ENCODE measurements at places on chromosomes 4 and X.

- DNase-seq, result no peak
Observed at GRCh38 chr4:2330091-2331042, 68.5 kb upstream of the MXD4 start.

DNA sequence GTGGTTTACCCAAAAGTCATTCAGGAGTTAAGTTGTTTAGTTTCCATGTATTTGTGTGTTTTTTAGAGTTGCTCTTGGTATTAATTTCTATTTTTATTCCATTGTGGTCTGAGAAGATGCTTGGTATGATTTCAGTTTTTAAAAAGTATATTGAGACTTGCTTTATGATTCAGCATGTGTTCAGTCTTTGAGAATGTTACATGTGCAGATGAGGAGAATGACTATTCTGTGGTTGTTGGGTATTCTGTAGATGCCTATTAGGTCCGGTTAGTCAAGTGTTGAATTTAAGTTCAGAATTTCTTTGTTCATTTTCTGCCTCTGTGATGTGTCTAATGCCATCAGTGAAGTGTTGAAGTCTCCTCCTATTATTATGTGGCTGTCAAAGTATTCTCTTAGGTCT lies 249.4 kb downstream of the ARHGAP10 start:
- DNase-seq, result no peak

DNA sequence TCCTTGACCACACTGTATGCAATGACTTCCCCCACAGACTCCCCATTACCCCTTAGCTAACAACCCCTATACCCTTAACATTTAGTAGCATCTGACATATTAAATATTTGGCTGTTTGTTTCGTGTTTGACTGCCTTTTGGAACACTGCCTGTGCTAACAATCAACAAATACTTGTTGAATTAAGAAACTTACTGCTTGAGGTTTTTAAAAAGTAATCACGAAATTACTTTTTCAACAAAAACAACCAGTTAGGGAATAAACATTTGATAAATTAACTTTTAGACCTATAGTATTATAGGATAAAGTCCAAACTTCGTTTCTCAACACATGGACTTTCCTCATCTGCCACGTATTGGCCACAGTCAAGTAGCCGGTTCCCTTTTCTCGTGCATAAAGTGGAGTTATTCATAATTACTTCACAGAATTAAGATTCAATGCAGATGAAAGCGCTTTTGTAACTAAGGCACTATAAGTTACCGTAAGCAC lies 555 bp upstream of the ELMOD2 start:
- no peak for DNase-seq

- no peak for DNase-seq
Observed at GRCh38 chr4:123869286-123870215, 473.0 kb downstream of the SPRY1 start.

DNA sequence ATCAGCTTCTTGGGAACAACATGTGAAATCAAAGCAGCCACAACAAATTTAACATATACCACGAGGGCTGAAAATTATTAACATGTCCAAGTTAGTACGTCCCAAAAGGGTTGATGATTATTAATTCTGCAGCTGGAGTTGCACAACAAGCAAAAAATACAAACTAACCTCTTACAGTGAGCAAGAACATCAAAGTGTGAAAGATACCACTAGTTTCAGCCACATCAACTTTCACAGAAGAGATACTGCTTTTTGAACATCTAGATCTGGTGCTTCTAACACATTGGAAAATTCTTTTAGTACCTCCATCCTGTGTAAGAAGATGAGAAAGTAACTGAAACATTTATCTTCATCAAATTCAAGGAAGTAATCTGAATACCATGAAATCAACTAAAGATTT lies 334.1 kb downstream of the PCDH7 start:
- DNase-seq, result no peak

- no peak for DNase-seq
Observed at GRCh38 chrX:14030174-14030530, 460 bp upstream of the GEMIN8 start.

GRCh38 chrX:125175991-125176584 lies 143.6 kb upstream of the TEX13C start:
- no peak for DNase-seq

DNA sequence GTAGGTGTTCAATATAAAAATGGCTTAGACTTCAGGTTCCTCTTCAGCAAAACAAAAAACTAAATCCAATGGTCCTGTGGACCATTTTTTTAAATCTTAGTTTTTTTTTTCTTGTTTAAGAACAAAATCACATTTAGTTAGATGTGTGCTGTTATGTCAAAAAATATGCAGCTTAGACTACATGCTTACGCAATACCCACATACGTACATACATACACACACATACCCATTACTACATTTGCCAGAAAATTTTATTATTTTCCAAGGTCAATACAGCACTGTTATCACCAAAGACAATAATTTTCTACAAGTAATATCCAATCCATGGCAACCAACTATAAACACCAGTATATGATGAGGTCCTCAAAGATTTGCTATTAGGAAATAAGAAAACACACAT lies 144.1 kb downstream of the PDGFC start:
- DNase-seq, result no peak

- no peak for DNase-seq
Observed at GRCh38 chr4:10810411-10810810, 125.8 kb upstream of the CLNK start.

DNA sequence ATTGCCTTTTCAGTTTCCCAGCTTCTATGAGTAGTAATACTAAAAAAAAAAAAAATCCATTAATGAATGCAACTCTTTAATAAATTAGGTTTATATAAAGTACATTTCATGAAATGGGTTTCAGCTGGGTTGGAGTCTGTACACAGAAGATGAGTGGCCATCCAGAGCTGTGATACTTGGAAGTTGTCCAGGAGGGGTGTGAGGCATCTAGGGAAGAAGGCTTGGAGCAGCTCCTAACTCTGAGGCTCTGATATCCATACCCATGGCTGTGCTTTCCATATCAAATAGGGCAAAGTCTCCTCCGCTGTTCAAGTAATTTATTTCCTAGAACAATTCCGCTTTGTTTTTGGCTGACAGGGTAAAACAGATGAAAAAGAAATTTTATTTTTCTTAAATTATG lies 423.3 kb upstream of the TENM3 start:
- no peak for DNase-seq

GRCh38 chr4:52588771-52589591 lies 70.1 kb downstream of the USP46 start:
- DNase-seq, result no peak

GRCh38 chrX:73266766-73267165 lies 52.1 kb upstream of the NAP1L2 start:
- no peak for DNase-seq

- DNase-seq, result no peak
Observed at GRCh38 chrX:31872007-31872406, 800.2 kb upstream of the FTHL17 start.

DNA sequence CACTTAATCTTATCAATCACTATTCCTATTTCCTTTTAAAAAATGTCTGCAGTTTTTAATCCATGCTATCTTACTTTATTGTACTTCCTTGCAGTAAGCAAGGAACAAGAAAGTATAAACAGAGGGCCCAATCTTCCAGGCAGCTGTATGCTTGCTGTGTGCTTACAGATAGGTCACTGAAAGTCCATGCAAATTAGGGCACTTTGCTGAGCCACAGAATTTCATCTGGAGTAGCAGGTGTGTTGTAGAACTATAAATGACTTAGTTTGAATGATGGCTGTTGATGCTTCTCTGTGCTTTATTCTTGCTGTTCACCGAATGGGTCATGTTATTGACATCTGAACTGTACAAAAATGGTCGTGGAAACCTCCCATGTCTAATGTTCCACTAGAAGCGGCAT lies 154.6 kb downstream of the ATOH1 start:
- no peak for DNase-seq

DNA sequence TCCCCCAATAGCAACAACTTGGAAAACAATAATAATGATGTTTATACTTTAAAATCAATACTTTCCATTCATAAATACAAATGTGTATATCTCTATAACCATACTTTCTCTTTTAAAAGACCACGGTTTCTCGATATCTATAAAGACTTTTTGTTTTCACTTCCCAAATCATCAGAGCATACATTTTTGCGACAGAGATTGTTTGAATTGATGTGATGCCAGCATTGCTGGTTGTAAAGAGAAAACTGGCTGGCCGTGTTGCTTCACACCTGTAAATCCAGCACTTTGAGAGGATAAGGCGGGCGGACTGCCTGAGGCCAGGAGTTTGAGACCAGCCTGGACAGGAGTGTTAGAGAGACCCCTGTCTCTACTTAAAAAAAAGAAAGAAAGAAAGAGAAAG lies 77.6 kb upstream of the ZNF518B start:
- DNase-seq, result no peak

GRCh38 chr4:139910106-139910505 lies 243.9 kb downstream of the MAML3 start:
- DNase-seq, result no peak

GRCh38 chrX:16838202-16839066 lies 31.7 kb downstream of the RBBP7 start:
- no peak for DNase-seq

- DNase-seq, result no peak
Observed at GRCh38 chr4:183335369-183335940, 13.2 kb upstream of the CLDN24 start.

GRCh38 chrX:118579417-118579816 lies 83.8 kb downstream of the DOCK11 start:
- no peak for DNase-seq

- no peak for DNase-seq
Observed at GRCh38 chr4:590313-590841, 14.3 kb upstream of the TMEM271 start.

GRCh38 chr4:89356086-89356485 lies 48.5 kb upstream of the GPRIN3 start:
- DNase-seq, result no peak

DNA sequence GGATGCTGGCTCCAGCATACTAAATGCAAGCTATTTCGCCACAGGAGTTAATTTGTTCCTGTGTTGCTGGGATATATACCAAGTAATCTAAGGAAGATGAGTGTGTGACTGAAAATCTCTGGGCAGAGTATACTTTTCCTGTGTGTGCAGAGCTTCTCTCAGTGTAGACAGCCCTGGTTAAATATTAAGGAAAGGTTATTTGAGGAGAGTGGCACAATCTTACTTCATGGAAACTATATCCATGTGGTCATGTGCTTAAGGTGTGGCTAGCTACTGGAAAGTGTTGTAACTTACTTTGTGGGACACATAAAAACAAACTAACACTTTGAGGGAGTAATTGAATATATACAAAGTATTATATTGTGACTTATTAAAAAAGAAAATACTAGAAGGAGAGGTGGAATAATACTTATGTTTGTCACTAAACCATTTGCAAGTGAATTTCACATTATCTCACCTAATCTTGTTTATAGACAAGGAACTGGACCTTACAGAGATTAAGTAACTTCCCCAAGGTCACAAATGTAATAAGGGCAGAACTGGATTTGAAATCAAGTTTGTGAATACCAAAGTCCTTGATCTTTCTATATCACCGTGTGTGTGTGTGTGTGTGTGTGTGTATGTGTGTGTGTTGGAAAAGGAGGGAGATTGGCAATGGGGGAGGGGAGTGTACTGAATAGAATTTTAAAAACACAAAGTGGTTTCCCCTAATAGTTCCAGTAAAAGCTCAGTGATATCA lies 408.2 kb upstream of the NR3C2 start:
- DNase-seq, result no peak

- DNase-seq, result no peak
Observed at GRCh38 chr4:104500442-104500841, 5.7 kb upstream of the CXXC4 start.

DNA sequence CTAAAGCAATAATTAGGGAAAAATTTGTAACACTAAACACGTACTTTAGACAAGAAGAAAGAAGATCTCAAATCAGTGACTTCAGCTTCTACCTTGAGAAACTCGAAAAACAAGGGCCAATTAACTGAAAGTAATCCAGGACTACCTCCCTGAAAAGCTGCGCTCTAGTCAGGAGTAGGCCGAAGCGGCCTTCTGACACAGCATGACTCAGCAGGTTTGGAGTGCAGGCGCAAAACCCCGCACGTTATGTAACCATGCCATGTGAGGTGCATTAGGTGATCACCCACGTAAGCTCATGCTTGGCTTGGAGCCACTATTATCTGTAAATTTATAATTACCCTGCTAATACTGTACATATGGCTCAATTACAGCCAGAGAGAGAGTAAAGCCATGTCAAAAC lies 52.8 kb upstream of the CCDC149 start:
- DNase-seq, result no peak

- DNase-seq, result no peak
Observed at GRCh38 chr4:29852537-29852936, 867.6 kb upstream of the PCDH7 start.

GRCh38 chrX:36443007-36443406 lies 523.5 kb downstream of the CFAP47 start:
- DNase-seq, result no peak

GRCh38 chrX:55004231-55004630 lies 4.1 kb downstream of the APEX2 start:
- DNase-seq, result no peak

GRCh38 chrX:1361910-1362309 lies 25.3 kb downstream of the IL3RA start:
- DNase-seq, result no peak

GRCh38 chr4:81605271-81605670 lies 133.6 kb upstream of the RASGEF1B start:
- no peak for DNase-seq

- no peak for DNase-seq
Observed at GRCh38 chrX:78957768-78958130, 12.6 kb downstream of the P2RY10 start.

GRCh38 chrX:71541210-71542022 lies 8.5 kb downstream of the OGT start:
- no peak for DNase-seq

DNA sequence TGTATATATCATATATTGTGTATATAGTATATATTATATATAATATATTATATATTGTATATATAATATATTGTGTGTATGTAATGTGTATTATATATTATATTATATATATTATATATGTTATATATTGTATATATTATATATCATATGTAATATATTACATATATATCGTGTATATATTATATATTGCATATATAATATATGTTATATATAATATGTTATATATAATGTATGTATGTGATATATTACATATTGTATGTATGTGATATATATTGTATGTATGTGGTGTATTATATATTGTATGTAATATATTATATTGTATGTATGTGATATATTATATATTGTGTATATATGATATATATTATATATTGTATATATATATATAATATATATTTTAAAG lies 30.5 kb downstream of the RAB40A start:
- DNase-seq, result no peak

DNA sequence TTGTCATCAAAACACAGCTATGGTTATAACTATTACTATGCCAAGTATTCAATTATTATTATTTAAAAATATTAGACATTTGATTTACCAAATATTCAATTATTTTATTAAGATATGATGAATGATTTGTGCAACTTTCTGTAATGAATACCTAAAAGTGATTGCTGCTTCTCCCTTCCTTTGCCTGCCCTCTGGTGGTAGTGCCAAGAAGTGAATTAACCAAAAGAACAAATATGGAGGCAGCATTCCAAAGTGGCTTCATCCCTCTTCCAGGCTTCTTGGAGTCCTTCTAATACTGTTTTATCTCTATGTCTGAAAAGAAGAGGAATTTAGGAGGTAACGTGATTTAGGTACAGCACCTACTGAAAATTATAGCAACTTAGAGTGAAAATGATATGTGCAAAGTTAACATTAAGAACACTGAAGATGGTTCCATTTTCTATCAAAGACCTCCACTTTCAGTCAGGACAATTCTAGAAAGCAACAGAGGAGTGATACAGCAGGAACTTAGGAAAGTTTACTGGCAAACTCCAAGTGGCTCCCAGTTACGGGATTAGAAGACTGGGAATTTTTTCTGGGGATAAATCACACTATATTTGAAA lies 43.0 kb downstream of the ENPEP start:
- DNase-seq, result no peak
